ENCODE measurements at places on chromosomes 2 and 18. TPM values are rescaled to one million over a fixed set of nuclear protein-coding genes. Genes with fewer than 3 reads are reported as not detected.

DNA sequence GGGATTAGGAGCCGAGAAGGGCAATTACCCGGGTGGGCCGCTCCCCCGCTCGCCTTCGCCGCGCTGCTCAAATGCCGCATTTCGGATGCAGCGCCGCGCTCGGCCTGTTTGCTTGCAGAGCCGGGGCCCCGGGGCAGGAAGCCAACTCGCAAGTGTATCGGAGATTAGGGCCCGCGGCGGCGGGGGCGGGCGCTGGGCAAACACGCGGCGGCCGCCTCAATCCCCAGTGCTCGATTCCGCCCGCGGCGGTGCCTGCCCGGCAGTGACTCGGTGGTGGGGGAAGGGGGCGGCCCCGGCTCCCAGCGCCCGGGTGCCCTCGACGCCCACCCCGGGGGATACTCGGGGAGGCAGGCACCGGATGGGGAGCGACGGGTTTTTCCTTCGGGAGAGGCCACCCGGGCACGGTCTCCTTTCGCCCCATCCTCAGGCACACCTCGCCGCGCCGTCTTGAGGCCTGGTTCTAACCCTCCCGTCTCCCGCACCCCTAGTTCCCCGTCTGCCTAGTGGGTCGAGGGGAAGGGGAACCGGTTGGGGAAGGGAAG is 26.6 kb upstream of the NOTO start:
- peak; percentile 48 for DNase-seq

DNA sequence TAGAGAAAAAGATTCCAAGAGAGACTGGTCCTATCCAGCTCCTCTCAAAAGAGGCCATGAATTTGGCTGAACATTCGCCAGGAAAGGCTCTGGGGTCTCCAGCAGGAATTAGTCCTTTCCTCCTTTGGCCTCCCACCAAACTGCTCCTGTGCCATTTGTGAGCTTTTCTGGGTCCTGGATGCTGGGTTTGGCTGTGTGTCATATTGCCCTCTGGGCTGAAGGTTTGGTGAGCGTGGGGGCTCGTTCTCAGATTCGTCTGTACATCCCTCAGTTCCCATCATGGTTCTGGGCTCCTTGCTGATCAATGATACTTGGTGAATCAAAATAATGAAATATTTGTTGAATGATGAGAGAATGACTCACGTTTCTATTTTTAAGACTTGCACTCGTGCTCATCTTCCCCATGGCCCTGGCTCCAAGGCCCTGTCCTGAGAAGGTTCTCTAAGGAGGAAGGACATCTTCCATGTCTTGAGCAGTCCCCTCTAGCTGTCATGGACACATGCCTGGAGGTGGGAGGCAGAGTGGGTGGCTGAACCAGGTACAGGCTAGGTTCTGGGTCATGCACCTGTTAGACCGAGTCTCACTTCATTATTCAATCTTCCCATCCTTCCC is 47.8 kb upstream of the RHOB start:
- DNase-seq = no peak

GRCh38 chr2:134724341-134724740 is 5.5 kb upstream of the TMEM163 start:
- no peak for DNase-seq

- DNase-seq = peak; percentile 8
Measured at GRCh38 chr2:61887717-61888266, 664 bp downstream of the CCT4 start.

DNA sequence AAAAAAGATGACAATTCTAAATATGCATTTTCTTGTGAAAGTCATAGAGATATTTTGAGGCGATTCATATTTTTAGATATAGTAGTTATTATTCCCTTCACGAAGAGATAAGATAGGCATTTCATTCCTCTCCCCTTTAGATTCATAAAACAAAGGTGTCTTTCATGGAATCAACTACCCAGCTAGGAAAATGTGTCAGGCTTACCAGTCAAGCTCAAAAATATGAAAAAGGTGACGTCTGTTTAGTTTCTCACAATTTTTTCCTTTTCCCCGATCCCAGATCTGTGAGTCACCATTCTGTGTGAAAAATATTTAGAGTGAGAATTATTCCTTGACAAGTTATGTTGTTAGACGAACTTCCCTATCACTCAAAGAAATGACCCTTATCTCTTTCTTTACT is 95.4 kb upstream of the FN1 start:
- no peak for DNase-seq

DNA sequence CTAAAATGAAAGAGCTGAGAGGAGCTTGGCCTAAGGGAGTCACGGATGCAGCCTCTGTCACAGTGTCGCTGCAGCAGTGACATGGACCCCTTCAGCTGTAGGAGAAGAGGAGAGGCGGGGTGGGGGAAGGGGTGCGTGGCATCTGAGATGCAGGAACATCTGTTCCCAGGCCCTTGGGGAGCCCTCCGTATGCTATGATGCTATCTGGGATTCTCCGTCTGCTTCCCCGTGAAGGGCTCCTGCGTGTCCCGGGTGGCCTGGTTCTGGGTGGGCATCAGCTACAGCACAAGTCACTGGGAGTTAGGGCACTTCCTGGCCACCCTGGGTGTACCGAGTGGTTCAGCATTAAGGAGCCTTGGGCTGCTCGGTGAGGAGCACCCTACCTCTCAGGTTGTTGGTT is 35.6 kb upstream of the B3GNT7 start:
- DNase-seq = no peak

GRCh38 chr2:119480718-119481142 is 43.6 kb downstream of the SCTR start:
- DNase-seq = no peak

DNA sequence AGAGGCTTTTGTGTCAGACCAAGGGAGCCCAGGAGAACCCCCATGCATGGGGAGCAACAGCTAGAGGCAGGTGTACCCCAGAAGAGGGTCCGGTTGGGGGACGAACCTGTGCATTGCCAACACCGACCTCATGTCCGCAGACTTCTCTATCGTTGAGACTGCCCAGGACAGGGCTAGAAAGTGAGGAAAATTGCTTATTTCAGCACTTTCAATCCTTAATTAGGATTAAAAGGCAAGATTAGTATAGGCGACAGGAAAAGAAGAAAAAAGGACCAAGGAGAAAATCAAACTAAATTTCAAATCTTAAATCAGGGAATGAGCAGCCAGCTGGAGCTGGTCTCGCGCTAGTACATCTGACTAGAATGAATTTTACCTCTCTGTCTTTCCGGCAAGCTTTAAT is 438.9 kb upstream of the SOX11 start:
- no peak for DNase-seq

DNA sequence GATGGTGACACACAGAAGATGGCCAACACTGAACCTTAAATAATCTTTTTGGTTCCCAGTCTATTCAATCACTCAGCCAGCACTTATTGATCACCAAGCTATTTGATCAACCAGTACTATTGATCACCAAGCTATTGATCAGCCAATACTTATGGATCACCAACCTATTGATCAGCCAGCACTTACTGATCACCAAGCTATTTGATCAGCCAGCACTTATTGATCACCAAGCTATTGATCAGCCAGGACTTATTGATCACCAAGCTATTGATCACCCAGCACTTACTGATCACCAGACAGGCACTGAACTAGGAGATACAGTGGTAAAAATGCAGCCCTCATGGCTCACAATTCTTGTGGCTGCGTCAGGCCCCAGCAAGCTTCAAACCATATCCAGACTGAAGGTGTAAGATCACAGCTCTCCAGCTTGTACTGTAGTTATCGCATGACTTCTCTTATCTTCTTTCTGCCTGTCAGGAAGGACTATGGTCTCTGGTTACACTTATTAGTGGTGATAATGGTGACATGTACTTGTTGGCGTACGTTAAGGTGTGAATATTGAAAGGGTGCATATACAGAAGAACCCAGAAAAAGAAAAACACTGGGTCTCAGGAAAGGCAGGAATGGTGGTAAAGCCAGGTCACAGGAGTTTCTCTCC is 18.4 kb upstream of the B3GNT2 start:
- DNase-seq = no peak

- DNase-seq = no peak
Measured at GRCh38 chr18:10167759-10168158, 253.9 kb downstream of the VAPA start.

DNA sequence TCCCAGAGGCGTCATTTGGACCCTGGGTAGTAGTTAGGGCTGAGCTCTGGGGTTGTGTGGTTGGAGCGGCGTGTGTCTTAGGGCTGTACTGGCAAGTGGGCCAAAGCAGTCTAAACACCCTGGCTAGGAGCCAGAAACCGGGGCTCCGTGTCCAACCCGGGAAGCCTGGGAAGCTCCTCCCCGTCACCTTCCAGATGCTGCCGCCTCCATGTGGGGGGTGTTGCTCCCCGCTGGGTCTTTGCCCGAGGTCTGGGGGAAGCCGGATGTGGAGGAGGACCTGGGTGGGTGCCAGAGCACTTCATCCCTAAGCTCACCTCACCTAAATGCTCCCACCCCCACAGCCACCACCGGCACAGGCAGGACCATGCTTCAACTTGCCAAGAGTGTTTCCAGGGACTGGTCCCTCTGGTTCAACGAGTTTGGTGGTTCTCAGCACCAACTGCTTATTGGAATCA is 25.4 kb downstream of the TET3 start:
- no peak for DNase-seq

DNA sequence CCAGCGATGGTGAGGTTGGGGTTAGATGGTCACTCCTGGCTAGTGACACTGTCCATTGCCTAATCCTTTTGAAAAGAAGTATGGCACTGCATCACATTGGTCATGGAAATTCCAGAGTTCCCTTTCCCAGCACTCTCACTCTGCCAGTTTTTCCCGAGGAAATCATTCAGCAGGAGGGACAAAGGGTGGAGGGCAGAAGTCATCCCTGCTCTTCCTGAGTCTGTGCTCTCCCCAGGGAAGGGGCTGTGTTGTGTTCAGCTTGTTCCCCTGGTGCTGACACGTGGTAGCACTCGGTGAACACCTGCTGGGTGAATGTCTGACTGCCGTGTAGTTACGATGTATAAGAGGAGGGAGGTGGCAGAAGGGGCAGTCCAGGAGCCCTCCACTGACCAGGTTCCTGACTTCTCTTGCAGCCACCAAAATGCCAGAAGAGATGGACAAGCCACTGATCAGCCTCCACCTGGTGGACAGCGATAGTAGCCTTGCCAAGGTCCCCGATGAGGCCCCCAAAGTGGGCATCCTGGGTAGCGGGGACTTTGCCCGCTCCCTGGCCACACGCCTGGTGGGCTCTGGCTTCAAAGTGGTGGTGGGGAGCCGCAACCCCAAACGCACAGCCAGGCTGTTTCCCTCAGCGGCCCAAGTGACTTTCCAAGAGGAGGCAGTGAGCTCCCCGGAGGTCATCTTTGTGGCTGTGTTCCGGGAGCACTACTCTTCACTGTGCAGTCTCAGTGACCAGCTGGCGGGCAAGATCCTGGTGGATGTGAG is 21.6 kb downstream of the STEAP3 start:
- no peak for DNase-seq

DNA sequence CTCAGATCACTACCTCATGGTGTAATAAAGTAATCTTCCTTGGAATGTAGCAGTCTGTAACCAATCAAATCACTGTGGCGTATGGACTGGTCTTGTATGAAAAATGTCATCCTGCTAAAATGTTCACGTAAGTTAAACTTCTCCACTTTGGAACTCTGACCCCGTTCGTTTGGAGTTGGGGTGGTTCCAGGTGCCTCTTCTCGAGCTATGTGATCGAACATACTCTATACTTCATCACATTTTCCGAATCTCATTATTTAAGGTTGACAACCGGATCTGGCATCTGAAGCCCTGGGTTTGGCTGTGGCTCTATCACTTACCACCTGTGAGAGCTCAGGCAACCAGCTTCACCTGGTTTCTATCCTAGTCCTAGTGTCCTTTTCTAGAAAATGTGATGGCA is 148.0 kb upstream of the MYCN start:
- no peak for DNase-seq

DNA sequence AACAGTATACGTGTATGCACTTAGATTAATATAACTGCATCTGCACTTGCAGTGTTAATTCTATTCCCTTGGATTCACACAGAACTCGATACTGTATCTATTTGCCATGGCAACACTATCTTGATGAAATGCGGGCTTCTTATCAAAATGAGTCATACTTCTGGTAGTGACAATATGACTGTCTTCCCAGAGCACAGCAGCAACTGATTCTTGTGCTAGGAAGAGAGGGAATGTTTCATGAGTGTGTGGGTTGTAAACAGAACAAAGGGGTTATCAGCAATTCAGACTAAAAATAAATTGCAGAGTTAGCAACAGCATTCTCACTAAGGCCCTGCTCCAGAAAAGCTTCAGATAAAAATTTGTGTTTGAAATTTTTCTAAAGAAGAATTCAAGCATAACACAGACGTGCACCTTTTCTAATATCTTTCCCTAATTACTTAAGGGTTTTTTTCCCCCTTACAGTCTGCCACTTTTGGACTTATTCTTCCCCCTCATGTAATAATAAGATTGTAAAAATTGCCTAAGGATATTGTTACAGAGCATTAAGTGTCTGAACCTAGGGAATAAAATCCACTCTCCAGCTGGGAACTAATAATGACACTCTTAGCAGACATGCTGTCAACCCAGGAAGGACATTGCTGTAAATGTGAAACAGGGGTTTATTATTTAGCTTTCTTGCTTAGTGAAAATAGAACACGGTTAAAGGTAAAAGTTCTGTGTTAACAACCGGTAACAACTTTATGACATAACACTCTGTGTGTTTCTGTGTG is 99.9 kb upstream of the SLC38A11 start:
- DNase-seq = no peak

- DNase-seq = no peak
Measured at GRCh38 chr2:200378652-200379290, 72.3 kb downstream of the SPATS2L start.

GRCh38 chr2:202762556-202762955 is 109.0 kb downstream of the ICA1L start:
- no peak for DNase-seq

- no peak for DNase-seq
Measured at GRCh38 chr2:239167011-239167673, 233.7 kb downstream of the HDAC4 start.

TMEM198 gene
- 13.0 TPM for total RNA-seq

MAL gene
- not detected for total RNA-seq

UGT1A10 gene
- total RNA-seq = not detected

GAL3ST2 gene
- total RNA-seq = 0.45 TPM

CCDC178 gene
- total RNA-seq = 1.2 TPM

RAB6C gene
- 1.2 TPM for total RNA-seq

KIF5C gene
- total RNA-seq = 340 TPM

NAT8 gene
- total RNA-seq = not detected

GREB1L gene
- total RNA-seq = 66.2 TPM

ALPI gene
- not detected for total RNA-seq

CRYGD gene
- 1.9 TPM for total RNA-seq

C2orf72 gene
- total RNA-seq = 16.1 TPM
